ENCODE measurements at places on chromosomes 3 and 15. TPM values are rescaled to one million over a fixed set of nuclear protein-coding genes. Genes with fewer than 3 reads are reported as not detected.

SI gene
- not detected for total RNA-seq

RTP4 gene
- total RNA-seq, result 5.2 TPM

PCNP gene
- 57.0 TPM for total RNA-seq

MESP1 gene
- under 0.01 TPM for total RNA-seq

Measured in dermis microvascular lymphatic vessel endothelial cell (primary cell).